ENCODE measurements at places on chromosomes 1 and 21.

DNA sequence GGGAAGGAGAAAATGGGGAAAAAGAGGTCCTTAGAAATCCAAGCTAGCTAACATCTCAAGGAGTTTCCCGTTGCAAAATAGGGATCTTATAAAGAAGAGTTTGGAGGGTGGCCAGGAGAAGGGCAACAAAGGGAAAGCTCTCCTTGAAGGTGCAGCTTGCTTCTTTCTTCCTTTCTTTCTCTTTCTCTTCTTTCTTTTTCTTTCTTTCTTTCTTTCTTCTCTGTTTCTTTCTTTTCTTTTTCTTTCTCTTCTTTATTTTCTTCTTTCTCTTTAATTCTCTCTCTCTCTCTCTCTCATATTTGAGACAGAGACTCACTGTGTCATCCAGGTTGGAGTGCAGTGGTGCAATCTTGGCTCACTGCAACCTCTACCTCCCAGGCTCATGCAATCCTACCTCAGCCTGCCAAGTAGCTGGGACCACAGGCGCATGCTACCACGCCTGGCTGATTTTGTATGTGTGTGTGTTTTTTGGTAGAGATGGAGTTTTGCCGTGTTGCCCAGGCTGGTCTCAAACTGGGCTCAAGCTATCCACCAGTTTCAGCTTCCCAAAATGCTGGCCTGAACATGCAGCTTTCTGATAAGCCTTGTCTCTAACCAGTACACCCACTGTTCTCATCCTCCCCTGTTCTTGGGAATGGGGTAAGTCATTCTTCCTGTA lies 44.4 kb downstream of the RNF11 start:
- no peak for DNase-seq

DNA sequence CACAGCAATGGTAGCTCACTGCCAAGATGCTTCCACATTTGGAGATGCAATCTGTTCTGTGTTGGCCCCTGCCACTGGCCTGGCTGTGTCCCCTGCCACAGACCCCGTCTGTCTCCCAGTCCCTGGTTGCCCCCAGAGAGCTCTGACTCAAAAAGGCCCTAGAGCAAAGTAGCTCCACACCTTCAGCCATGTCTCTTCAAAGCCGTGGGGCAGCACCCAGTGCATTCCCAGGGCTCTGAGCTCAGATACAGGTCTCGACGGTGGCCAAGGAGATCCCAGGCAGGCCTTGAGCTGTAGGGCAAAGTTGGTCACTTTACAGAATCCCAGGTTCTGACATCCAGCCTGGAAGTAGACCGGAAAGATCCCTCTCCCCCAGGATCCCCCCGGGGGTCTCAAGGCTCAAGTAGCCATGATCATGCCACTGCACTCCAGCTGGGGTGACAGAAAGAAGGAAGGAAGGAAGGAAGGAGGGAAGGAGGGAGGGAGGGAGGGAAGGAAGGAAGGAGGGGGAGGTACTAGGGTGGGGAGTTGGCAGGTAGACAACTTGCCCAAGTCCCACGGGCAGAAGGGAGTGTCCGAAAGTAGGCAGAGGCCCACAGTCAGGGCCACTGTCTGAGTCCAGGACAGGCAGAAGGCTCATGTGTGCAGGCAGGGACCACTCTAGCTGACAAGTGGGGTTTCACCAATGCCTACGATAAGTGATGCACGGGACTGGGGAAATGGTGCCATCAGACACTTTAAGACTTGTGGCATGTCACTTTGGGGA lies 4.8 kb upstream of the ARF1 start:
- DNase-seq, result no peak

GRCh38 chr1:151817353-151817730 lies 12.1 kb upstream of the LINGO4 start:
- DNase-seq, result peak; percentile 82

- peak; percentile 77 for DNase-seq
These were observed 23.1 kb downstream of the TNN start for GRCh38 chr1:175090780-175091179.

GRCh38 chr1:157090771-157091170 lies 8.8 kb downstream of the ETV3L start:
- DNase-seq, result no peak

DNA sequence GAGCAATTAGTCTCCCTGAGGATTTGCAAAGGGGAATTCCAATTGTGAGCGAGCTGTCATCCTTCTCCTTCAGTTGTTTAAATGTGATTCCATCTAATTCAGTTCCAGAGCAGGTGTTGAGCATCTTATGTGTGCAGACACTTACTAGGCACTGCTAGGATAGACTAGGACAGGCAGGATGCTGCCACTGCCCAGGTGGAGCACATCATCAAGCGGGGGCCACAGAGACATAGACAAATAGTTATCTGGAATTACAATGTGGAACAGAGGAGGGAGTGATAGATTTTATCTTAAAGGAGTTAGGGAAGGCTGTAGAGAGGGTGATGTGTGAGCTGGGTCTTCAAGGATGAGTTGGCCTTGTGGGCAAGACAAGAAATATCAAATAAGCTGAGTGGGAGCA lies 55.9 kb downstream of the CDC7 start:
- DNase-seq, result no peak

DNA sequence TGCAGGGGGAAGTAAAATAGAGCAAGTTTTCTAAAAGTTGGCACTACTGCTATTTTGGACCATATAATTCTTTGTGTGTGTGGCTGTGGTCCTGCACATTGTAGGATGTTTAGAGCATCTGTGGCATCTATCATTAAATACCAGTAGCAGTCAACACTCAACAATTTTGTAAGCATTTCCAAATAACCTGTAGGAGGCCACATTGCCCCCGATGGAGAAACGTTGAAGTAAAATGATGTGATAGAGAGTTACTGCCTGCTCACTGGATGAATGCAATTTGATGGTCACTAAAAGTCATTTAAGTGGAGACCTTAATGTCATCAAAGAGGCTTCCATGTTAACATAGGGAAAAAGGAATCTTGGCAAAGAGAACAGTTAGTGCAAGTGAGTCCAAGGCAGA lies 560.8 kb downstream of the NEGR1 start:
- DNase-seq, result no peak

GRCh38 chr1:6243053-6243834 lies 735 bp upstream of the HES3 start:
- DNase-seq, result no peak

- no peak for DNase-seq
These were observed 3.2 kb upstream of the TAL1 start for GRCh38 chr1:47235241-47235681.

GRCh38 chr1:53878492-53879105 lies 11.0 kb downstream of the YIPF1 start:
- DNase-seq, result peak; percentile 46

DNA sequence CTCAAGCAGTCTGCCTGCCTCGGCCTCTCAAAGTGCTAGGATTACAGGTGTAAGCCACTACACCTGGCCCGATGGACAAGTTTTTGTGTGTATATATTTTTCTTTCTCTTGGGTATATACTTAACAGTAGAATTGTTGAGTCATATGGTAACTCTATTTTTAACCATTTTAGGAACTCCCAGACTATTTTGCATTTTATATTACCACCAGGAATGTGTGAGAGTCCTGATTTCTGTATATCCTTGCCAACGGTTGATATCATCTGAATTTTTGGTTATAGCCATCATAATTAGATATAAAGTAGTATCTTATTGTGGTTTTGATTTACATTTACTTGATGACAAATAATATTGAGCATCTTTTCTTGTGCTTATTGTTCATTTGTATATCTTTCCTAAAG lies 20.7 kb downstream of the FNBP1L start:
- no peak for DNase-seq

DNA sequence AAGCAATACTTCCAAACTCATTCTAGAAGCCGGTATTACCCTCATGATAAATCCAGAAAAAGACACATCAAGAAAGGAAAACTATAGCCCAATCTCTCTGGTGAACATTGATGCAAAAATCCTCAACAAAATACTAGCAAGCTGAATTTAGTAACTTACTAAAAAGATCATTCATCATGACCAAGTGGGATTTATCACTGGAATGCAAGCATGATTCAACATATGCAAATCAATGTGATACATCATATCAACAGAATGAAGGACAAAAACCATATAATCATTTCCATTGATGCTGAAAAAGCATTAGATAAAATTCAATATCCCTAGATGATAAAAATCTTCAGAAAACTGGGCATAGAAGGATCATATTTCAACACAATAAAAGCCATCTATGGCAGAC lies 402.9 kb downstream of the TGFB2 start:
- no peak for DNase-seq

DNA sequence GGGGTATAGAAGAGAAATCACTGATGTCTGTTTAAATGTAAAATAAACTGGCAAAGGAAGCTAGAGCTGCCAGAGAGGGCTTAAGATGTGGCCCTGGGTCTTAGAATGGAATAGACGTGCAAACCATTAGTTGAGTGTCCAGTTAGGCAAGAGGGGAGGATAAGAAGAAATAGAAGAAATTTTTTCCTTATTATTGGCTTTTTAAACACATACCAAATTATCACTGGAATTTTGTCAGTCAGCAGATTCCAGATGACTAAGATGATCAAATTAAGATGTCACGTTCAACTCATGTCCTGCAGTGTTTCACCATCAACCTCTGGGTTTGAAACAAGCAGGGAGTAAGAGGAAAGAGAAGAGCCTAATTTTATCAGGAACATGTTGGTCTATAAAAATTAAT lies 71.6 kb upstream of the C1orf21 start:
- no peak for DNase-seq

DNA sequence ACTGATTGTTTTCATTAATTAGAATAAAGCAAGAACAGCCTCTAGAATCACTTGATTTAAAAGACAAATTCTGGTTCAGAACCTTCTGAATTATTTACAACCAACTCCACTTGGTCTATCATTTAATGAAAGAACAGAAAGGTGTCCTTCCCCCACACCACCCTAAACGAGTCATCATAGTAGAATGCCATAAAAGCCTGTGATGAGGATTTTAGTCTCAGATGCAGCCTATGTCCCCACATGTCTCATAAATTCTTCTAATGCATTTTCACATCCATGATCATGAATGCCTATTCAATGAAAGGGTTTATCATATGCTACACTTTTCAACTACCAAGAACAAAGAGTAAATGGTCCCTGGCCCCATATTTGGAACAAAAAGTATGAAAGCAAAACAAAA lies 508.1 kb downstream of the DPYD start:
- DNase-seq, result no peak

DNA sequence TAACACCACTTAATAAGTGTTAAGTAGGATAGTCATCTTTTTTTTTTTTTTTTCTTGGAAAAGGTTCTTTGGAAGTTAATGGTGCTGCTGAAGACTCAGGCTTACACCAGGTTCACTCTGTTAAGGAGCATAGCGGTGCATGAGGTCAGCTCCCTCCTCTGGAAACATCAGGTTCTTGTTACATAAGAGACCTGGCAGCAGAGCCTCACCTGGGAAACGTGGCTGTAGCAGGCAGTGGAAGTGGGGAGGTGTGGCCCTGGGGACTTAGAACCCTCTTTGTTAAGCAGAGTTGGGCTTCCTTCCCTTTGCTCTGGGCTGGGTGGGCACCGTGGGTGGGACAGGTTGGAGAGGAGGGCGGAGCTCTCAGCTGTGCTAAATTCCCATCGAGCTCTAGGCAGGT lies 104.1 kb downstream of the CNIH3 start:
- no peak for DNase-seq

DNA sequence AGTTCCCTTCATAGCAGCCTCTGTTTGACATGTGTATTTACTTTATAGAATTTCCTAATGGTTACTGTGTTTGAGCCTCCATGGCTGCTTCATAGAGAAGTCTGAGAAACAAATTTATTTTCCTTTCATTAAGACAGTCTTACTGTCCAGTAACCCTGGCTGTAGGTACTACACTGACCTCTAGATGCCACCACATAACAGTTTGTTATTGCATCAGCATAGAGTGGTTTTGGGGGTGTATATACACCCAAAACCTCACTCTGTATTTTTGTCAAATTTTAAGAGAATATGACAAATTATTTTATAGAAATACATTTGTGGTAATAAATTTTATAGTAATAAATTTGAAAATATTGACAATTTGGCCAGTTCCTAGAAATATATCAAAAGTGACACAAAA lies 57.3 kb downstream of the OBSCN start:
- no peak for DNase-seq

GRCh38 chr1:235823684-235824083 lies 43.0 kb downstream of the LYST start:
- DNase-seq, result no peak

GRCh38 chr21:37233551-37234146 lies 33.5 kb downstream of the VPS26C start:
- no peak for DNase-seq

- DNase-seq, result no peak
These were observed 39.9 kb upstream of the TSPEAR start for GRCh38 chr21:44751186-44751798.

- no peak for DNase-seq
These were observed 11.0 kb downstream of the WLS start for GRCh38 chr1:68221001-68221979.

DNA sequence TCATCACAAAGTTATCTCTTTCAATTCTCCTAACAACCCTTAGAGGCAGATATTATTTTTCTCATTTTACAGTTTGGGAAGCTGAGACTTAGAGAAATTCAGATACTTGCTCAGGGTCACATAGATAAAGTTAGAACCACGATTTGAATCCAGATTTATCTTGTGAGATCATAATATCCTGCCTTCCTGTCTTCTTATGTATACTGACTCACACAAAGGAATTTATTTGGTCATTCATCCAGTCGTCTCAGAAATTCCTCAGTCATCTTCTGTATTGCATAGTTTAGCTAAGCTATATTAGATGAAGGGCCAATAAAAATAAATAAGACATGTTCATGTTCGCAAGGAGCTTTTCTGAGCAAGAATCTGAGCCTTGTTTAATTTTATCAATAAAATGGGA lies 35.8 kb upstream of the RUNX1 start:
- no peak for DNase-seq

DNA sequence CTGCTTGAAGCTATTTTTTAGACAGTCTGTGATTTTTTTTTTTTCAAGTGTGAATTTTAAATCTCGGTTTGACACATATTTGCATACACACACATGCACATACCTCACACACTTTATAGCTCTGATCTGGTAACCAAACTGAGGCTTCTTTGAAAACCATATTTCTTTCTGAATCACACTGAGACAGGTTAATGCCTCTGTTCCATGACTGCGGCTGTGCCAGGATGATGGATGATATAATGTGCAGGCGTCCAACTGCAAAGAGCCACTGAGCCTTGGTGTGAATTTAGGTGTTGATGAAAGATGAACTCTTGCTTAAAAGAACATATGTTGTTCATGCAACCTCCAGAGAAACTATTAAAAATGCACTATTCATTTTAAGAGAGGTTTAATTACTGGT lies 504.0 kb upstream of the OLFM3 start:
- DNase-seq, result no peak

- no peak for DNase-seq
These were observed 57.8 kb downstream of the DYRK1A start for GRCh38 chr21:37424396-37424795.

GRCh38 chr1:26022404-26022779 lies 817 bp downstream of the EXTL1 start:
- no peak for DNase-seq

DNA sequence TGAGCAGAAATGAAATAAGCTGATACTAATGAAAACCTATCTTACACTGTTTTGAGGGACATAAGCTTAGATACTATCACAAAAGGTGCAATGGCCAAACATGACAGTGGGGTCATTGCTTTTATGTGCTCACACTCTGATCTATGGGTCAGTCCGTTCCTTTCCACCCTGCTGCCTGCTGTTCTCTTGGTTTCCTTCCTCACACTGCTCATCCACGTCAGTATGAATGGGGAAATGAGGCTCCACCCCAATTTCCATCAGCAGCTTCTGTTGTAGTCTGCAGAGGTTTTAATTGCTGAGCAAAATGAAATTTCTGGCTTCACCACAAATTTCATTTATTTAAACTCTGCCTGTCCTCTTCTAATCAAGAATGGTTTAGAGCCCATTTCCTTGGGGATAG lies 155.2 kb downstream of the GABPA start:
- DNase-seq, result no peak

GRCh38 chr1:180945551-180945950 lies 32.9 kb downstream of the KIAA1614 start:
- no peak for DNase-seq

Measured in tongue (tissue), 3 donors.